ENCODE measurements at places on chromosomes 12 and 14. TPM values are rescaled to one million over a fixed set of nuclear protein-coding genes. Genes with fewer than 3 reads are reported as not detected.

Gene TPH2
- total RNA-seq = not detected

Gene GLI1
- 4.2 TPM for total RNA-seq

Gene DIO3
- 0.47 TPM for total RNA-seq

Gene NPAS3
- 2.3 TPM for total RNA-seq

Gene LGR5
- 1.6 TPM for total RNA-seq

Gene GDF3
- total RNA-seq = not detected

Gene ERO1A
- total RNA-seq = 67.3 TPM

Gene GPR162
- total RNA-seq = 2.5 TPM

Gene ADAMTS20
- not detected for total RNA-seq

Gene GALNT16
- 1.6 TPM for total RNA-seq

Gene TMEM63C
- 0.55 TPM for total RNA-seq

Gene TEAD4
- 15.8 TPM for total RNA-seq

Gene OTOGL
- 0.57 TPM for total RNA-seq

Data from ureter (tissue), 1 donor.